ENCODE measurements at places on chromosomes 3 and 15.

DNA sequence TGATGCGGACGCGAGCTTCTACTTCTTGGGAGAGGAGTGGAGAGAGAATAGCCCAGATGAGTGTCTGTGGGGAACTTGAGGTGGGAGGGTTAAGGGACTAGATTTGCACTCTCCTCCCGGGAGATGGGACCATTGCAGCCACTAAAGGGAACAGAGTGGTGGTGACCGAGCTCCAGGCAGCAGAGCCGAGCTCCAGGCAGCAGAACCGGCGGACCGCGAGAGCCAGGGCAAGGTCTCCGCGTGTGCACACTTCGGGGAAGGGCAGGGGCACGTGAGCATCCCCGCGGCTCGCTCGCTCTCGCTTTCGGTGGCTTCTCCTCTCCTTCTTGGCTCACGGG, 1.1 kb downstream of the IGDCC3 start:
- DNase-seq: no peak

DNA sequence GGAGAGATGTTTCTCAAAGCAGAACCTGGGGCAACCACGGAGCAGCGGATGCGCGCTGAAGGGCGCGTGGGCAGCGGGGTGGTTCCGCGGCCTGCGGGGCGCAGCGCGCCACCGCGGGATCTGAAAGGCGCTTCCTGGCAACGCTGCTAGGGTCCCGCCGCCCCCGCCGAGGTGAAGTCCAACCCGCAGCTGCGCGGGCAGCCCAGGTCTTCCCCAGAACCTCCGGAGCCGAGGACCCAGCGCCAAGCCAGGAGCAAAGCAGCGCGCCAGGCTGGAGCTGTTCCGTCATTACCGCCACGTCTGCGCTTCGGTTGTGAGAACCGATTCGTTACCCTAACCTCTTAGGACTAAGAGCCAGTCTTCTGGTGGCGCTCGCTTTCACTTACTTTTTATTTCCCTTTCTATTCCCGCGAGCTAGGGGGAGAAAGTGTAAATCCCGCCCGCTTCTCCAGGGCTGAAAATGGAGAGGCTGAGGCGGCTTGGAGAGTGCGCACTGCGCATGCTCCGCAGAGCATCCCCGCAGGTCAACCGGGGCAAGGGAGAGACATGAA, 3.2 kb upstream of the GABRG3 start:
- no peak for DNase-seq

GRCh38 chr3:64830681-64831080, 142.9 kb upstream of the ADAMTS9 start:
- DNase-seq: no peak

DNA sequence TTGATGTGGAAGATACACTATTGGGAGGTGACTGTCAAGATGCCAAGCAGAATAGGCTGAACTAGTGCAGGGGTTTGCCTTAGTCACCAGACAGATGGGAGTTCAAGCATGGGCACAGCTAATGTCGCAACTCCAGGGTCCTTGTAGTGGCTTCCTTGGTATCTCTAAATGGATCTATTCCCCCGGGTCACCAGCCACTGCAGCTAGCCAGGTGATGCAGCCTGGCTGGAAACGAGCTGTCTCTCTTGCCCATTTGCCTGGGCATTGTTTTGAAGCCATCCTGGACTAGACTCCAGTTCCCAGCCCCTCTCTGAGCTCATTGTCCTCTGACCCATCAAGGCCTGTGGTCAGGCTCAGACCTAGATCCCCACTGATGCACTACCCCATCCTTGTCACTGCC, 8.4 kb upstream of the CPEB1 start:
- no peak for DNase-seq

DNA sequence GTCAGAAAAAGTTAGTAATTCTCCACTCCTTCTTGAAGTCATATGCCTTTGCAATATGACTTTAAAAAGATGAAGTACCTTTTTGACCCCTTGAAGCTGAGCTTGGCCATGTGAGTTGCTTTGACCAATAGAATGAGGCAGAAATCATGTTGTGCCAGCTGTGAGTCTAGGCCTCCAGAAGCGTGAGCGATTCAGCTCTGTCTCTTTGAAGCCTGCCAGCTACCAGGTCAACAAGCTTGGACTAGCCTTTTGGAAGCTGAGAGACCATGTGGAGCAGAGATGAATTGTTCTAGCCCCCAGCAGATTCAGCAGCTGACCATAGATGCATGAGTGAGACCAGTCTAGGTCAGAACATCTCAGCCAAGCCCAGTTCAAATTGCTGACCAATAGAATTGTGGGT, 69.8 kb upstream of the EOMES start:
- DNase-seq: no peak

All from DMS79 treated with DMSO at 0.1 percent for 48 hours (cell line).